ENCODE measurements at places on chromosomes 11 and 22.
A peak's percentile ranks its signal among the peaks of the same experiment; 100 is the strongest.

DNA sequence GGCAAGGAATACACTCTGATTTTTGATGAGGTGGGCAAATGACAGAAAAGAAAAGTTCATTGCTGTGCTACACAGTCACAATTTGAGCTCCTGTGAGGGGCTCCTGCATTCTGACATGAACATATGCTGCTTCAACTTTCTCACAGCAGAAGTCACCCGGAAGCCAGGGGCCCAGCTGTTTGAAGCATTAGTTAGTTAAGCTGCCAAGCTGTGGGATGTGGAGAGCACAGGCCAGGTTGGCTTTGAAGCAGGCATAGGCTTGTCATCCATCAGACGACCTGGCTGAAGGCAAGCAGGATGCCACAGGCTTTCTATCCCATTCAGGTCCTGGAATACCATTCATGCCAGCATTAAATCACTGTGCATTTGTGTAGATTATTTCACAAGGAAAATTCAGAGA is 63.1 kb downstream of the MTNR1B start:
- no peak for DNase-seq

GRCh38 chr11:83881428-83881827 is 595.3 kb upstream of the CCDC90B start:
- no peak for DNase-seq

DNA sequence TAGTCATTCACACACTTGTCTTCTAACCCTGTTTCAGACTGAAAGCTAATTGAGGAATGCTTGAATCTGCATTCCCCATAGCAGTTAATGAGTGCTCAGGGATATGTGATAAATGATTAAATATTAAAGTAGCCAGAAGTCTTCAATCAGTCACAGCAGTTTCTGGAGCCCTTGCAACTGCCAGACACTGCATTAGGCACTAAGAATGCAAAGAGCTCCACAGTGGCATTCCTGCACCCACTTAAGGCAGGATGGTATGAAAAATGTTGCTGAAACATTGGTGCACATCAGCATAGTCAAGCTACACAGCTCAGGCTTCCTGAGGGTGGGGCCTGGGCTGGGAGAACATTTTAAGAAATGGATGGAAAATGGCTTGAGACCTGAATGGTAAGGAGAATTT is 6.5 kb downstream of the DTX4 start:
- DNase-seq, result no peak

GRCh38 chr11:77213589-77214428 is 85.8 kb downstream of the MYO7A start:
- no peak for DNase-seq

DNA sequence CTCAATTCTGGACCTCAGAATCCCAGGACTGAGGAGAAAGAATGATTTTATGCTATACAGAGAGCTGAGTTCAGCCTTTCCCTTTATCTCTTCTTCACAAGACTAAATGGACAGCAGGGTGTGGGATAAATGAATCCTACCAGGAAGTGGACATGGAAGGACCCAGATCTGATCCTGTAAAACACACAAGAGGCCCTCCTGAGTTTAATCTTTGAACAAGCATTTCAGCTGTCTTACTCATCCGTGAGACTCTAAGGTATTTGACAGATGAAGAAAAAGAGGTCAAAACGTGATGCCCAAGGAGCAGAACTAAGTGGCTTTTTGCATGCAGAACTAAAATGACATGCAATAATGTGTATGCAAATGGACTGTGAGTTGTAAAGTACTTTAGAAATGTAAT is 511.3 kb downstream of the DLG2 start:
- DNase-seq, result no peak

GRCh38 chr11:6755303-6755952 is 16.3 kb downstream of the OR2AG2 start:
- peak; percentile 34 for DNase-seq

DNA sequence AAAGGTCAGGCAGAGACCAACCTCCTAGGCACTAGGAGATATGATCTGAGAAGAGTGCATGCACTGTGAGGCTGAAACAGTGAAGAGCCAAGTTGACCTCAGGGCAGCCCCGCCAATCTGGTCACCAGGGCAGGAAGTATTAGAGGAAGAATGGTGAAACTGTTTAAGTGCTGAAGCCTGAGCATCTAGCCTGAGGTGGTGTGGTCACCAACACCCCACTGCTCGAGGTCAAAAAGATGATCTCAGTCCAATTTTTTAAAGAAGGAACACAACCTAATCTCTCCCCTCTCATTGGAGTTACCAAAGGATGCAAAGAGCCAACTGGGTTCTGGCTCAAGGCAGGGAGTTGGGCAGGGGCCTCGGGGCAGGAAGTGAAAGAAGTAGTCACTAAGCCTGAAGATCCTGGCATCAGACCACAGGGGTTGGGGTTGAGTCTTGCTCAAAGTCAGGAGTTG is 4.0 kb downstream of the APBB1 start:
- DNase-seq, result peak; percentile 64

DNA sequence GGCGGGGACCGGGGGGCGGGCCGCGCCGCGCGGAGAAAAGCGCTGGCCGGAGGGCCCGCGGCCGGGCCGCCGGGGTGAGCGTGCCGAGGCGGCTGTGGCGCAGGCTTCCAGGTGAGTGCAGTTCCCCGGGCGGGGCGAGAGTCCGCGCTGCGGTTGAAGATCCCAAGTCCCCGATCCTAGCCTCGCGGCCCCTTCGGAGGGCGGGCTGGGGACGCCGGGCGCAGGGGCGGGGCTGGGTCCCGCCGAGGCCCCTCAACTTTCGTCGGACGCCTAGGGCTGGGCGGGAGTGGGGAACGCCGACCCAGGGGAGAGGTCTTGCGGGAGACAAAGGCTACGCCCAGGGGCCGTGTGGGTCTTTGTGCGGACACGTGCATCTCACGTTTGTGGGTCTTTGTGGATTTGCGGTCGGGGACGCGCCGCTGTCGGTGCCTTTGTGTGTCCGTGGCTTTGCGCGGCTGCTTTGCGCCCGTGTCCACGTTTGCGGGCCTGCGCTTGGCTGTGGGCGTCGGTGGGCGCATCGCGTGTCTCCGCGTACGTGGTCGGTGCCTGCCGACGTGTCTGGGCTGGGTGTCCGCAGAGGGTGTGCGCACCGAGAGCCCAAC is at the start of gene TSKU:
Gene TSKU (plus strand): TSS at position 63 of the 602 bp plus-strand sequence. CDS start 12,261 bp downstream, outside the sequence.
- peak; percentile 30 for DNase-seq

GRCh38 chr11:94922321-94923003 is 50.9 kb downstream of the CWC15 start:
- DNase-seq, result no peak

GRCh38 chr22:31680861-31681341 is 18.9 kb upstream of the PISD start:
- DNase-seq, result no peak

DNA sequence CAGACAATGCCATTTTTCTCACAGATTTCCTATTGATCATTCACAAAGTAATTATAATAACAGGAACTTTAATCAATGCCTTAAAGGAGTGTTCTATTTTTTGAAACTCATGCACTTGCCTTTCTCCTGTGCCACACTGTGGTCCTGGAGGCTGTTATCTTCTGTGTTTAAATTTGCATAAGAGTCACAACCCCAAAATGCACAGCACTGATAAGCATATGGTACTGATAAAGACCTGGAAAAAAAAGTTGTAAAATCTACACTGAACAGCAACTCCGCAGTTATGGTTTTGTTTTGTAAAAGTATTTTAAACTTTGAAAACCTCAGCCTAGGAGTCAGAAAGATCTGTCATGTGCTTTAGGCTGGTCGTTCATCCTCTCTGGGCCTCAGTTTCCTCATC is 9.1 kb upstream of the CCDC34 start:
- no peak for DNase-seq

GRCh38 chr11:110728883-110729282 is 16.6 kb upstream of the ARHGAP20 start:
- DNase-seq, result no peak

GRCh38 chr22:31098632-31099110 is 8.7 kb downstream of the SELENOM start:
- no peak for DNase-seq

DNA sequence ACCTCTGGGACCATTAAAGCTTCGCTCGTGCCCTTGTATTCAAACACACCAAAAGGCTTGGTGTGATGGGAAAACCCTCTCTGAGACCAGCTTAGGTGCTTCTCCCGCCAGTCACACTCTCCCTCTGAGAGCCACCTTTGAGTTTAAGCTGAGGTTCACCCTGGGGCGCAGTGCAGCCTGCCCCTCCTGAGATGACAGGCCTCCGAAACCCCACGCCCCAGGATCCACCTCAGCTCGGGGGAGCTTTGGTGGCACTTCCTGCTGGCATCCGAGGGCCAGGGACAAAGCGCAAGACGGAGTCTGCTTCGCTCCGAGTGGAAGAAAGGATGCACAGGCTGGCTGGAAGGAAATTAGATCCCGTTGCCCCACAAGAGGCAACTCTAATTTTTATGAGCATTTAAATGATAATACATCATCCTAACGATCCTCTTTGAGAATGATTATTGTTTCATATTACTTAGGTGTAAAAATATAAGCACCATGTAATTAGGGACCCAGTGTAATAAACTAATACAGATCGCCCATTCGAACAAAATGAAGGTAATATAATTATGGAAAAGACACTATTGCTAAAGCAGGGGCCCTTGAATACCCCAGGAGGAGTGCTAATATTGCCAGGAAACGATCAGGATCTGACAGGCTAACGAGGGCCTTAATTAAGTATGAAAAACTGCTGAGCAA is 134.7 kb downstream of the CEP164 start:
- DNase-seq, result no peak

DNA sequence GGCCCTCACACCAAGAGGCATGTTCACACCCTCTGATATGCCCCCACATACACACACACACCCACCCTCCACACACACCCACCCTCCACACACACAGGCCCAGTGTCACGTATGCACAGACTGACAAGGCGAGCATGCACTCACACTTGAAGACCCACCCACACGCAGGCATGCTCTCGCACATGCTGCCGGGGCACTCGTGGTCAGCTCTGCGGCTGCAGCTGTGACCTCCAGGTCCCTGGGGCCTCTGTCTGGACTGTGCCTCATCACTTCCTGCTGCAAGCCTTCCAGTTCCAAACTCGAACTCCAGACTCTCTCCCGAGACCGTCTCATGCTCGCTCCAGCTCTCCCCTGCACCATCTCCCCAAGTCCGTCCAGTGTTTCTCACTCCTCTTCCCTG is 9.5 kb downstream of the DCHS1 start:
- DNase-seq, result peak; percentile 40

GRCh38 chr11:40380835-40381234 is 1078.6 kb downstream of the LRRC4C start:
- DNase-seq, result no peak

- no peak for DNase-seq
Measured at GRCh38 chr11:83571302-83571701, 285.1 kb upstream of the CCDC90B start.

- no peak for DNase-seq
Measured at GRCh38 chr22:31972180-31972579, 27.8 kb downstream of the YWHAH start.

- DNase-seq, result no peak
Measured at GRCh38 chr22:22927196-22927887, 39.7 kb downstream of the IGLL5 start.

- no peak for DNase-seq
Measured at GRCh38 chr11:306645-307371, 808 bp upstream of the IFITM2 start.

GRCh38 chr22:50282361-50283155 is 12.4 kb upstream of the MAPK11 start:
- DNase-seq, result no peak

- DNase-seq, result no peak
Measured at GRCh38 chr11:121927789-121928188, 188.2 kb downstream of the BLID start.

GRCh38 chr11:68040101-68040956 is 1.5 kb downstream of the TCIRG1 start:
- DNase-seq, result peak; percentile 78

GRCh38 chr11:95363708-95364107 is 132.7 kb upstream of the SESN3 start:
- no peak for DNase-seq

- DNase-seq, result no peak
Measured at GRCh38 chr11:126791991-126792390, 208.6 kb downstream of the KIRREL3 start.

GRCh38 chr11:102967497-102967896 is 12.0 kb upstream of the MMP13 start:
- no peak for DNase-seq

GRCh38 chr11:127919206-127920000 is 668.0 kb downstream of the ETS1 start:
- peak; percentile 12 for DNase-seq

GRCh38 chr11:55324500-55324899 is 18.5 kb upstream of the OR4A16 start:
- DNase-seq, result no peak

GRCh38 chr11:82494988-82495432 is 238.7 kb downstream of the FAM181B start:
- no peak for DNase-seq

- DNase-seq, result no peak
Measured at GRCh38 chr11:20443596-20443995, 56.1 kb downstream of the PRMT3 start.

DNA sequence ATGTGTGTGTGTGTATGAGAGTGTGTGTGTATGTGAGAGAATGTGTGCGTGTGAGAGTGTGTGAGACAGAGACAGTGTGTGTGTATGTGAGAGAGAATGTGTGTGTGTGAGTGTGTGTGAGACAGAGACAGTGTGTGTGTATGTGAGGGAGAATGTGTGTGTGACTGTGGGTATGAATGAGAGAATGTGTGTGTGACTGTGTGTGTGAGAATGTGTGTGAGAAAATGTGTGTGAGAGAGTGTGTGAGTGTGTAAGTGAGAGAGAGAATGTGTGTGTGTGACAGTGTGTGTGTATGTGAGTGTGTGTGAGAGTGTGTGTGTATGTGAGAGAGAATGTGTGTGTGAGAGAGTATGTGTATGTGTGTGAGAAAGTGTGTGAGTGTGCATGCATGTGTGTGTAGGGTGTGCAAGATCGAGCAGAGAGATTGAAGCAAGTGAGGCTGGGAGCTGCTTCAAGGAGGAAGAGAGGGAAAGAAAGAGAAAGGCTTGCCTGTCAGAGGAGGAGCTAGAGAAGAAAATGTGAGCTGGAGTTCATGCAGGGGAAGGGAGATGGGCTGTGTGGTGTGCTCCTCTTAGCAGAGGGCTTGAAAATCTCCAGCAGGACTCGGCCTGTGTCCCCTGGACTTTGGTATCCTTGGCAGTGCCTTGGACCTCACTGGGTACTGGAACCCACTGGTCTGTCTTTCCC is 27.7 kb upstream of the TP53I11 start:
- DNase-seq, result no peak

DNA sequence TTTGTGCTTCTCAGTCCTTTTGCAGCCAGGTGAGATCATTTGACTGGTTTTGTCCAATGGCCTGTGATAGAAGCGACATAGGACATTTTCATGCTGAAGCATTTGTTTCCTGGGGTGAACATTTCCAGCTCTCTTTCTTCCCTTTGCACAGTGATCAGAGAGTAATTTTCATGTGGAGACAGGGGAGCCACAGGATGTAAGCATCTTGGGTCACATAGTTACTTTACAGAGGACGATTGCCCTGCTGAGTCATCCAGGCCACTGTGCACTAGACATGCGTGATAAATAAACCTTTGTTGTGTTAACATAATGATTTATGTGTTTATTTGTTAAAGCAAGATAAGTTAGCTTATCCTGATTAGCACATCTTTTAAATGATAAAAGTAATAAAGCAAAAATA is 263.5 kb upstream of the CCDC179 start:
- DNase-seq, result no peak

- DNase-seq, result no peak
Measured at GRCh38 chr11:61994981-61995380, 27.5 kb upstream of the FTH1 start.

All from activated CD8-positive, alpha-beta T cell treated with anti-CD3 and anti-CD28 coated beads for 36 hours (primary cell).